Activated CD4-positive, alpha-beta T cell treated with anti-CD3 and anti-CD28 coated beads for 24 hours (primary cell): ENCODE measurements at places on chromosomes 13 and 19.
A peak's percentile ranks its signal among the peaks of the same experiment; 100 is the strongest.

GRCh38 chr13:31625115-31625514, 114.2 kb upstream of the RXFP2 start:
- no peak for DNase-seq

DNA sequence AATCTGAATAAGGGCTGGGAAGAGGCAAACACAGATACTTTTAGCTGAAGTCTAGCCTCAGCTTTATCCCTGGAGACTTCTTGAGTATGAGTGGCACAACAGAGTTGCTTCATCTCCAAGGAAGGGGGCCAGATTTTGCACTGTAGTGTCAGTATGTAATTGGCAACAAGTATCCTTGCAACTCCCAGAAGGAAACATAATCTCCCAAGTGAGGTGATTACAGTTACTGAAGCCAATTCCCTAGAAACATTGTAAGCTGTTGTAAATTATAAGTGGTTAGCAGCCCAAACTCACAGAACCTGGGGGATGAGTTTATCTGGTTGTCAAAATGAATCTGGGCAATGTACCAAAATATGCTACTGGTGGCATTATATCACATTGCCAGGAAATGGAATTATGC, 2065.7 kb upstream of the PCDH20 start:
- DNase-seq, result no peak

- no peak for DNase-seq
Measured at GRCh38 chr19:39599116-39599515, 3.2 kb upstream of the LGALS13 start.

DNA sequence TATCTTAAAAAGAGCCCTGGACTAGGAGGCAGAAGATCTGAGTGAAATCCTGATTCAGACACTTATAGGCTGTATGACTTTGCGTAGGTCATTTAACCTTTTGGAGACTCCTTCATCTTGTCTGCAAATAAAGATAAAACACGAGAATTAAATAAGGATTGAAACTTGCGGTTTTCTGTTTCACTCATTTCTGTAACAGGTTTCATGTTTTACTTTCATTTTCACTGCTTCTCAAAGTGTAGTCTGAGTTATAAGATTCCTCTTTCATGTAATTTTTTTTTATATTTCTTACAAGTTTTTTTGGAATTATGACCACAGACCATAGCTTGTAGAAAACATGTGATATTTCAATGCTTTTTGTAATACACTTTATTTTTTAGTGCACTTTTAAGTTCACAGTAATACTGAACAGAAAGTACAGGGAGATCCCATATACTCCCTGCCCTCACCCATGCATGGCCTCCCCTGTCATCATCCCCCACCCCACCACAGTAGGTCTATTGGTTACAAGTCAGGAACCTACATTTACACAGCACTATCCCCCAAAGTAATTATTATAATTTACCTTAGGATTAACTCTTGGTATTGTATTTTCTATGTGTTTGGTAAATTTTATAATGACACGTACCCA, 174.6 kb downstream of the ITGBL1 start:
- no peak for DNase-seq

DNA sequence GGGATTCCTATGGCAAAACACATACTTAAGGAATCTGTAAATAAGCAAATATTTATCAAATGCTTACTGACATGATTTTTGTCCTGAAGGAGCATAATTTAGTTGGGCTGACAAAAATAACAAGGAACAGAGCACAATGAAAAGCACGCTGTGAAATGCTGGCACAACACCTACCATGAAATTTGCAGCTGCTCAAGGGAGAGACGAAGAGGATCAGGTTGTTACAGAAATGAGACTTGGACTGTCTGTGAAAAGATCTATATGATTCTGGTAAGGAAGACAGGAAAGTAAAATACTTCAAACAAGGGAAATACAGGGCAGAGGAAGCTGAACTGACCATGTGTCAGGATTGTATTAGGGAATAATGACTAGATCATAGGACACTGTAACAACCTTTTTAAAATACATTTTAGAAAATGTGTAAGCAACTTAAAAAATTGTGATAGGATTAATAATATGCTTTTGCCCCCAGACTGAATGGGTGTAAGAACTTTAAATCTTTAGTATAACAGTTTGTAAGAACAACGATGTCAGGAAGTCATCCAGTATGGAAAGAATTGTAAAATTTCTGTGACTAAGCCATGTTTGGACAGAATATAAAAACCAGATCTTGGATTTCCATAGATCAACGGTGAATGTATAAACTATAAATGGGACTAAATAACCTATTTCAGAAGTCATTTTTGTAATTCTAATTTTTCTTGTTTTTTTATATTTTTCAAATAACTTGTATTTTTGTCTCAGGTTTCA, 1556.0 kb downstream of the EFNB2 start:
- no peak for DNase-seq

DNA sequence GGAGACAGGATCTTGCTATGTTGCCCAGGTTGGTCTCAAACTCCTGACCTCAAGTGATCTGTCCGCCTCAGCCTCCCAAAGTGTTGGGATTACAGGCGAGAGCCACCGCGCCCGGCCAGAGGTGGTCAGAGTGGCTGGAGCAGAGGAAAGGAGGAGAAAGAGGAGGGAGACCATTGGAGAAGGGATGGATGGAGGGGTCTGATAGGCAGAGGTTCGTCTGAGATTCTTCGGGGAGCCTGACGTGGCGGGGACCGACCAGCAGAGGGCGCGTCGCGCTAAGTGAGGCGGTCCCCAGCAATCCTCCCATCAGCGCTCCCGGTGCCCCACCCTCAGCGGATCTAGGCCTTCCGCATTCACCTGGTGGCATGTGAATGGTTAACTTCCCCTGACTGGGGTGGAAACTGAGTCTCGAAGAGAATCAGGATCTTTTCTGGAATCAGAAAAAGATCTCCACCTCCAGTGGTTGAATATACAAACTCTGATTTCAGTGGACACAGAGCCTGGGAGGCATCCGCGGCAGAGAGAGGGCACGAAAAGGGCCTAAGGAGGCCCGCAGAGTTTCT, 8.8 kb downstream of the GTPBP3 start:
- DNase-seq, result peak; percentile 79

DNA sequence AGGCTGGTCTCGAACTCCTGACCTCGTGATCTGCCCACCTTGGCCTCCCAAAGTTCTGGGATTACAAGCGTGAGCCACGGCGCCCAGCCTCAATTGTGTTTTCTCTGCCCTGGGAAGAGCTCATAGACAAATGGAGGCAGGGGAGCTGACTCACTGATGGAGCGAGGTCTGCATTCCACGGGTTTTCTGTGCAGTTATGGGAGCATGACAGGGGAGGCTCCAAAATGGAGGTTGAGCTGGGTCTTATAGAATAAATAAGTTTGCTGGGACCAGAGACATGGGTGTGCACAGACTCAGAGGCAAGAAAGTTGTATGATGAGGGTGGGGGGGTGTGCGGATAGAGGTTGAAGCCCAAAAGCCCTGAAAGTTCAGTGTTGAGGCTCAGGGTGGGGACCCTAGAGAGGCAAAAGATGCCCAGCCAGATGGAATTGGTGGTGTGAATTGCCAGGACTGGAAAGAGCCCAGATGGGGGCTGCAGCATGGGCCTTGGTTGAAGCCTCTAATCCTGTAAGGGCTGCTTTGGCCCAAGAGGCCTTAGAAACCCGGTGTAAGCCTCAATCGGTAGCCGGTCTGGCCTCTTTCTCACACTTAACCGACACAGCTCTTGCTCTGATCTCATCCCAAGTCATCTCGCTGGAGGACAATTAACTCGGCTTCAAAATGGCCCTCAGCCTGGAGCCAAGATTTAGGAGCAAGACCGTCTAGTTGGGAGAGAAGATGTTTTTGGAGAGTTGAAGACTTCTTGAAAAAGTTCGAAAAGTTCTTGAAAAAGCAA, 1.9 kb downstream of the TPM4 start:
- DNase-seq, result no peak

- no peak for DNase-seq
Measured at GRCh38 chr19:49595819-49596404, 4.9 kb downstream of the PRR12 start.

DNA sequence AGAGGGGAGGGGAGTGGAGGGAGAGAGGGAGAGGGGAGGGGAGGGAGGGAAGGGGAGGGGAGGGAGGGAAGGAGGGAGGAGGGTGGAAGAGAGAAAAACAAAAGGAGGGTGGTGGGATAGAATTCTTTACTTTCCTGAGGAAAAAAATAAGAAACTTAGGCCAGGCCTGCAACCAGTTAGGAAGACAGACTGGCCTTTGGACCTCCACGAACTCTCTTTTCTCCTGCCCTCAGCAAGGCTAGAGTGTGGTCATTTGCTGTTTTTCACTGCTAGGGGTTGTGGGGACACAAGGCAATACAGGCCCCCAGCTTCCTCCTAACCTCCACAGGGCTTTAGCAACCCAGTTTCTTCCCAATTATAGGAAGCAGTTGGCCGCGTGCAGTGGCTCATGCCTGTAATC, 4.2 kb downstream of the CCDC8 start:
- DNase-seq, result no peak

DNA sequence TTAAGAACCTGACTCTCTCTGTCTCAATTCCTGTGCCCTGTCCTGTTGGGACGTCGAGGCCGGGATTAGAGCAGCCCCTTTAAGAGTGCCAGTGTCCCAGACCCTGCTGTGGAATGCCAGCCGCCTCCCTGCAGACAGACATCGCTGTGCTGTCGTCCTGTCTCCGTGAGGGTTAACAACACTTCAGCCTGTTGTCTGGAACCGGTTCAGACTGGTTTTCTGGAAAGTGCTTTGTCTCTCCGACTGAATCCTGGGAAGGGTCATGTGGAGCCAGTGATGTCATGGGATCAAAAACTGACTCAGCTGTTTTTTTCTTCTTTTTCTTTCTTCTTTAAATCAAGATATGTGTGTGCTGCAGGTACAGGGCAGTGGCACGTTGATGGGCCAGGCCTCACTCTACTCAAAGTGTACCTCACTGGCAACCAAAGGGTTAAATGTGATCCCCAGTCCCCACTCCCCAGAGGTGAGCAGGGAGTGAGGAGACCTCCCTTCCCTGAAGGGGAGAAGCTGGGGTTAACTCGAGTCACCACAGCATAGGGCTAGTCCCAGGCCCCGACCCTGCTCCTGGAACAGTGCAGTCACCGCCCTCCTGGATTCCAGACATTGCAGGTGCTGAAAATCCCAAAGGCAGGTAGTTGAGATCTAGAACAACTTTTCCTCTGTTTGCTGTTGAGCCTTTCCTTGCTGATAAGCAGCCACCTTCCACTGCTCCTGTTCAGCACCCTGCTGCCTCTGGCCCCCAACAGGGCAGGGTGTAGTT, 50.8 kb downstream of the TSSK6 start:
- DNase-seq, result no peak

GRCh38 chr19:1098177-1099051, 3.2 kb upstream of the POLR2E start:
- DNase-seq, result no peak

GRCh38 chr13:96822895-96823294, 171.4 kb downstream of the OXGR1 start:
- no peak for DNase-seq

GRCh38 chr19:54633401-54633800, 3.1 kb downstream of the LILRB1 start:
- no peak for DNase-seq

DNA sequence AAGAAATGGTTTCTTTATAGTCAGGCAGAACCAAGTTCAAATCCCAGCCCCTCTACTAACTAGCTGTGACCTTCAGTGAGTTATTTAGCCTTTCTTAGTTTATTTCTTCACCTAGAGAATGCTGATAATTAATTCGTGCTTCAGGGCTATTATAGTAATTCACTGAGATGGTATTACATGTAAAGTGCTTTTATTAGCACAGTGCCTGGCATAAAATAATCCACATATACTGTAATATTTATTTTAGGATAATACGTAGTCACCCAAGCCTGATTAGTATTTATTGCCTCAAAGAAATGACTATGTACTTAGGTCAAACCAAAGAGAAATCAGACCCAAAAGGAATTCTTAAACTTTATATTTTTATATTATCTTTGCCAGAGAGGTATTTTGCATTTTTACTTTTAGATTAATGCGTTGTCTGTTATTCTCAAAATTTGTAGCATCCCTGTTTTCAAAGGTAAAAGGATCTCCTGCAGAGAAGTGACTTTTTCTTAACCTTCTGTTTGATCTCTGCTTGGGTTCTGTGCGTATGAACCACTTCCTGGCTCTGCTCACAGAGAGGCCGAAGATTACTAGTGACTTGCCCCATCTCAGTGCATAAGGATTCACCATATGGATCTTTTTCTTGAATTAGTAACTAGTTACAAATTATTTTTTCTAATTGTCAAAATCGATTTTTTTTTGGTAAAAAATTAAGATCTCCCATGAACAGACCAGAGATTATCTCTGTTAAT, 19.7 kb downstream of the UBAC2 start:
- DNase-seq, result no peak

- DNase-seq, result no peak
Measured at GRCh38 chr19:13981467-13981866, 24.7 kb downstream of the RFX1 start.

- DNase-seq, result no peak
Measured at GRCh38 chr13:80642641-80643040, 301.7 kb upstream of the SPRY2 start.

DNA sequence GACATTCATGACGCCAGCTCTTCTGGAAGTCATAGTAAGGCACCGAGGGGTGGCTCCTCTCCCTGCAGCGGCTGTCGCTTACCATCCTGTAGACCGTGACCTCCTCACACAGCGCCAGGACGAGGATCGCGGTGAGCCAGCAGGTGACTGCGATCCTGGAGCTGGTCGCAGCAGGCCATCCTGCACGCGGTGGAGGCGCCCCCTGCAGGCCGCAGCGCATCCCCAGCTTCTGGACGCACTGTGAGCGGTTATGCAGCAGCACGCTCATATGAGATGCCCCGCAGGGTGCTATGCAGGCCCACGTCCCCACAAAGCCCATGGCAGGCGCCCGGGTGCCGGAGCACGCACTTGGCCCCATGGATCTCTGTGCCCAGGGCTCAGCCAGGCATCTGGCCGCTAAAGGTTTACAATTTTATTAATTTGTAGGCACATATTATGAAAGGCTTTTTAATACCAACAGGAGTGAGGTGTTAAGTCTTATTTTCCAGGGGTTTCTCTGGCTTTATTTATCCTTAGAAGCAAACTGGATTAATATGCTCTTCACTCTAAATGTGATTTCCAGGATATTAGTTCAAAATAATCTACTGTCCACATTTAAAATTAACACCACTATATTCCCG, 35.6 kb upstream of the PSPC1 start:
- peak; percentile 3 for DNase-seq

- DNase-seq, result no peak
Measured at GRCh38 chr13:30499338-30499737, 33.6 kb upstream of the HMGB1 start.

DNA sequence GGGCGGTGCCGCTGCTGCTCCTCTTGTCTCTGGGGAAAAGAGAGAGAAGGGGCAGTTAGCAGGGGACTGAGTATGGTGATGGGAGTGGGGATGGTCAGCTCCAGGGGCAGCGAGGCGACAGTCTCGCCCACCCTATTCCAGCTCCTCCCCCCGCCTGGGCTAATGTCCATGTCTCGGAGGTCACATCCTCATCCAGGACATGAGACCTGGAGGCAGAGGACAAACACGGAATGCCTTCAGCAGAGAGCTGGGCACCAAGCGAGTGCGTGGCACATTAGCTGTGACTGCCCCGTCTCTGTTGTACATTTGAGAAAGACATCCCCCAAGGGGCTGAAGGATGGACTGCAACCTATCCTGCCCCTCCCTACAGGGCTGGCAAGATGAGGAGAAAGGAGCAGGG, 9.1 kb downstream of the BBC3 start:
- DNase-seq, result no peak
